ENCODE measurements at places on chromosomes 1 and 21.

GRCh38 chr21:42007356-42007940 is 2.7 kb downstream of the ZBTB21 start:
- DNase-seq = no peak

DNA sequence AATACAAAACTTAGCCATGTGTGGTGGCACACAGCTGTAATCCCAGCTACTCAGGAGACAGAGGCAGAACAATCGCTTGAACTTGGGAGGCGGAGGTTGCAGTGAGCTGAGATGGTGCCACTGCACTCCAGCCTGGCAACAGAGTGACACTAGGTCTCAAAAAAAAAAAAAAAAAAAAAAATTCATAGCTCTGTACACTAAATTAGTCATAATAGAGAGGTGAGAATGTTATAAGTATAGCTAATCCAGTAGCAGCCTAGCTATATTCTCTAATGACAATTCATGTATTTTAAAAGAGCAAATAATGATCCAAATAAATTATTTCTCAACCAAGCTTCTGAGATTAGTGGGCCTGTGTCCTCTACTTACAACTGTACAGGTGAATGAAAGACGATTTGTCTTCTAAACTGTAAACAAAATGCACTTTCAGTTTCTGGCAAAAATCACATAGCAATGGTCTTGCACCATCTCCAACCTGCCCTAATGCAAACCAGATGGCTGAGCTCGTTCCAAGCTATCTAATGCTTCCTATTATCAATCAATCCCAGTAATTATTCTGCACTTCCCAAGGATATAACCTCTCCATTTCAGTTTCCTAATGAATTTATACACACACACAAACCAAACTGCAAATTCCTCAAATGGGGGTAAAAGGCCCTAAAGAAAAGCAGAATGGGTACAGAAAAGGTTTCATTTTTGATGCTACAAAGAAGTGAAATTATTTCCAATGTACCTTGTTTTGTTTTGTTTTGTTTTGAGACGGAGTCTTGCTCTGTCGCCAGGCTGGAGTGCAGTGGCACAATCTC is 56.5 kb downstream of the GATAD2B start:
- no peak for DNase-seq

- no peak for DNase-seq
Observed at GRCh38 chr1:201059401-201059800, 35.9 kb upstream of the KIF21B start.

GRCh38 chr1:28437264-28437923 is 67.9 kb downstream of the PHACTR4 start:
- no peak for DNase-seq

GRCh38 chr1:171366085-171366484 is 52.1 kb downstream of the FMO4 start:
- DNase-seq = no peak

- DNase-seq = no peak
Observed at GRCh38 chr1:225597926-225598575, 54.9 kb downstream of the ENAH start.

GRCh38 chr21:36966821-36967768 is 626 bp upstream of the HLCS start:
- no peak for DNase-seq

DNA sequence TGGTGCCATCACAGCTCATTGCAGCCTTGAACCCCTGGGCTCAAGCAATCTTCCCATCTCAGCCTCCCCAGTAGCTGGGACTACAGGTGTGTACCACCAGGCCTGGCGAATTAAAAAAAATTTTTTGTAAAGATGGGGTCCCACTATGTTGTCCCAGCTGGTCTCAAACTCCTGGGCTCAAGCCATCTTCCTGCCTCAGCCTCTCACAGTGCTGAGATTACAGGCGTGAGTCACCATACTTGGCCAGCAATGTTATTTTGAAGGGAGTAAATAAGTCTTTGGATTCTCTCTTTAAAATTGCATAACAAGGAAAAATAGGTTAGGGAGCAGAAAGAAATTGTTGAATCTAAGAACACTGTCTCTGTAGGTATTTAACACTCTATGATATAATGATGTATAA is 111.3 kb downstream of the RPS6KC1 start:
- DNase-seq = no peak

- DNase-seq = no peak
Observed at GRCh38 chr1:202145068-202145743, 669 bp upstream of the ARL8A start.

GRCh38 chr1:26019641-26020315 is 1.8 kb upstream of the EXTL1 start:
- DNase-seq = no peak

GRCh38 chr1:29546496-29546895 is 310.2 kb downstream of the PTPRU start:
- DNase-seq = no peak

GRCh38 chr1:41534181-41535076 is 49.9 kb upstream of the EDN2 start:
- DNase-seq = no peak

DNA sequence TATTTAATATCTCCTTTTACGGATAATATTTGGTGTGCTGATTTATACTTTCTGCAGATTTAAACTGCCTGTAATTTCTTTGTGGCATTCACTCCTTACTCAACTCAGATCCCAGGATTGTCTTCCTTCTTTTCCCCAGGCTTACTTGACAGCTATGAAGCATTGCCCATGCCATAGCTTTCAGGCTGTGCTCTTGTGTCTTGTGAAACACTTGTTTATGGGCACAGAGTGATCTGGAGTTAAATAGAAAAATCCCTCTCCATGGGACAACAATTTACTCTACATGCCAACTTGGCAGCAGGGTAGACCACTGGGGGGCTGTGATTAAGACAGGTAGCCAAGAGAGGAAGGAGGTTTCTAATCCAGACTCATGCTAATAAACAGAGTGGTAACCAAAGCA is 57.4 kb downstream of the PPP1R12B start:
- DNase-seq = no peak
